ENCODE measurements at places on chromosomes 5 and 9.

GRCh38 chr5:40683305-40683704 lies 3.6 kb downstream of the PTGER4 start:
- DNase-seq: no peak

DNA sequence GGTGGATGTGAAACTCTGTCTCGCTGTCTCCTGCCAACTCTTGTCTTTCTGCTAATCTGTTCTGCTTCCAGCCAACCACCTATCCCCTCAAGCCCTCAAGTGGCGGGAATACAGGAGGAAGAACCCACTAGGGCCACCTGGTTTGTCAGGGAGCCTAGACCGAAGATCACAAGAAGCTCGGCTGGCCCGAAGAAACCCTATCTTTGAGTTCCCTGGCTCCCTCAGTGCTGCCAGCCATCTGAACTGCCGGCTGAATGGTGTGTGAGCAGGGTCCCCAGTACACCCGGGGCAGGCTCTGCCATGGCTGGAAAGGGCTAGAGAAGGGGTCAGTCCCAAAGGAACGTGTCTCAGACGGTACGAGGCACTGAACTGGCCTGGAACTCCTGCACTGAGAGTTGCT lies 49.2 kb upstream of the TESK1 start:
- no peak for DNase-seq

DNA sequence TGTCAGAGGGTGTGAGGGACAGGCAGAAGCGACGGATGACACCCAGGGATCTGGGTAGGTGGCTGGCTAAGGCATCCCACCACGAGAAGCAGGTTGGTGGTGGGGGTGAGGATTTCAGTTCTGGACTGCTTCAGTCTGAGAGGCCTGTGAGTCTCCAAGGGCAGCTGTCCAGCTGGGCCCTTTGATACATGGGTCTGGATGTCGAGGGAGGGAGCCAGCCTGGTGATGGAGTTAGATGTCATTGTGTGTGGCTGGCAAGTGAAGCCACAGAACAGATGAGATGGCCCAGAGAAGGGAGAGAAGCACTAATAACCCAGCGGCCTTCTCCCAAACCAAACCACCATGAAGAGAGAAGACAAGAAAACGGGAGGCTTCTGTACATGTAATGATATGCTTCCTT lies 11.1 kb downstream of the MED27 start:
- no peak for DNase-seq

- no peak for DNase-seq
Measured at GRCh38 chr5:72057816-72058215, 49.5 kb upstream of the MAP1B start.

DNA sequence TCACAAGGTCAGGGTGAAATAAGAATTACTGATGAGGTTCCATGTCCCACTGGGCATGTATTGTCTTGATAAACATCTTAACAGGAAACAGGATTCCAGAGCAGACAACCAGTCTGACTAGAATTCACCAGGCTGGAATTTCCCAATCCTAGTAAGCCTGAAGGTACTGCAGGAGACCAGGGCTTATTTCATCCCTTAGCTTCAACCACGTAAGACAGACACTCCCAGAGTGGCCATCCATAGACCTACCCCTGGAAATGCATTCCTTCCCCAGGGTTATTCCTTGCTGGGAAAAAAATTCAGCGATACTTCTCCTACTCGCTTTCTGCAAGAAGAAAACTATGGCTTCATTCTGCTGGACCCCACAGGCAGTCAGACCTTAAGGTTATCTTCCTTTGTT lies 785.4 kb downstream of the NR2F1-AS1 start:
- DNase-seq: no peak

DNA sequence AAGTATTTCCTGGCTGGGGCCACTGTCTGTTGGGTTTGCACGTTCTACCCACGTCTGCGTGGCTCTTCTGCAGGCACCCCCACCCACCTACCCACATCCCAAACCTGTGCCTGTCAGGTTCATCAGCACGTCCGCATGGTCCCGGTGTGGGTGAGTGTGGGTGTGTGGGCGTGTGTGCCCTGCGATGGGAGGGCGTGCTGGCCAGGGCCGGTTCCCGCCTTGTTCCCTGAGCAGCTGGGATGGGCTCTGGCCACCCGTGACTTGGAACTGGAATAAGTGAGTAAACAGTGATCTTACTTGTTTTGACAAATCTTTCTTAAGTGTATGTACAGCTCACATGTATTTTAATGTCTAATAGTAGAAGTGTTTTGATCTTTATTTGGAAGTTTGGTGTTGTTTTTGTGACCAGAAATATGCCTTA lies 20.4 kb downstream of the ERGIC1 start:
- no peak for DNase-seq

- no peak for DNase-seq
Measured at GRCh38 chr9:134688661-134689320, 47.2 kb downstream of the COL5A1 start.

GRCh38 chr5:78985725-78986223 lies 664 bp upstream of the ARSB start:
- DNase-seq: no peak

GRCh38 chr5:86885011-86885410 lies 267.3 kb downstream of the COX7C start:
- DNase-seq: no peak

GRCh38 chr9:3760031-3760430 lies 234.2 kb upstream of the RFX3 start:
- peak; percentile 36 for DNase-seq

- DNase-seq: no peak
Measured at GRCh38 chr5:61130289-61130688, 32.0 kb downstream of the SMIM15 start.

GRCh38 chr5:32255540-32255900 lies 57.2 kb downstream of the MTMR12 start:
- no peak for DNase-seq

- peak; percentile 18 for DNase-seq
Measured at GRCh38 chr5:91541696-91542095, 158.6 kb upstream of the ARRDC3 start.

- DNase-seq: no peak
Measured at GRCh38 chr5:60387051-60387440, 312.9 kb downstream of the DEPDC1B start.

DNA sequence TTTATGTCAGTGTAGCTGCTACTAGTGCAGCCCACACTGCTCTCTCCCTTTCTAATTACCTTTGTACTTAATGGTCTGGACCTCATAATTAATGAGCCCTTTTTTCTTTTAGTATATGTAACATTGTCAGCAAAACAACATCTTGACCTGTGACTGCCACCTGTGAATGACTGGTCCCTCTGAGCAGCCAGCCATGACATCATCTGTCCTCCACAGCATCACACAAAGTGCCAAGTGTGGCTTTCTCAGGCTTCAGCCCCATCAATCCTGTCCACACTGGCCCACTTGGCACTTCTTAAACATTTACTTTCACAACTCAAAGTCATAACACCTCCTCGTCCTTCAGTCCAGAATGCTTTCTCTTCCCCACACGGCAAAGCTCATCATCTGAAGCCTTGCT lies 104.7 kb downstream of the GPR21 start:
- no peak for DNase-seq

- DNase-seq: no peak
Measured at GRCh38 chr9:89484475-89485404, 13.2 kb downstream of the SEMA4D start.

DNA sequence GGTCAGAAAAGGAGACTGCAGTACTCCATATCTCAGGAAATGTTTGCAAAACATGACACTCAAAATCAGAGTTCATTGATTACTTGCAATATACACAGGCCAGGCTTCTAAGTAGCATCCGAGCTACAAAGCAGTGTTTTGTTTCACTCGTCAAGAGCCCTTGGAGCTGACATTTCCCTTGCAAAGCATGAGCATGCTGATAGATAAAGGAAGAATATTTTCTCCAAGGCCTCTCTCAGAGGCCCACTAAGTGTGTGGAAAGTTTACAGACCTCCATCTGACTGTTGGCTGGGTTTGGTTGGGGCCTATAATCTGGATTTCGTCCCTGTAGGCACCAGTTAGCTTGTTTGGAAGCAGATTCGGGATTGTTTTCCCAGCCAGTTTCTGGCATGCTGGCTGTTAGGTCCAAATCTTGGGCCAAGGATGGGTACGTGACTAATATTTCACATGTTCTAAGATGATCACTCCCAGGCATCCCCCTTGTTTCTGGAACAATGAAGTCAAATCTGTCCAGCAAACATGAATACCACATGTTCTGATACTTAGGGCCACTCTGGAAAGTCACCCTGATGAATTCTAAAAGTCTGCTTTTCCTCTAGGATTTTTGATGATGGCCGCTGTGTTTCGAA lies 161.3 kb downstream of the RFK start:
- DNase-seq: no peak

DNA sequence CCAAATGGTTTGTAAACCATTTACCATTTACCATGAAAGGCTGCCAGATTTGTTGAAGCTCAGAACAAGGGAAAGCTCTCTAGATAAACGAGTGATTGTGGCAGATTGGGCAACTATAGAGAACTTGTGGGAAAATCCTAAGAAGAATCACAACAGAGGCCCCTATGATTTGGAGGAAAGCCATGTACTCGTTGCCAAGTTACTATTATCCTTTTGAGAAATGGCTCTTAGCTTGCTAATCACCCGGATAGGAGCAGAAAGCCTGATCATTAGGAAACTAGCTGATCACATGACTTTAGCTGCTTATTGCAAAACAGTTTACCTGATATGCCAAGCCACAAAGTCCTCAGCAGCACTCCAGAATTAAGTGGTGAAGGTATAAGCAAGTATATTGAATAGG lies 23.5 kb upstream of the ATG10 start:
- DNase-seq: no peak

- no peak for DNase-seq
Measured at GRCh38 chr9:107685901-107686300, 196.3 kb upstream of the KLF4 start.

GRCh38 chr5:74446725-74447241 lies 193.7 kb downstream of the ENC1 start:
- DNase-seq: no peak

GRCh38 chr9:94286116-94286515 lies 27.0 kb downstream of the ZNF169 start:
- no peak for DNase-seq

DNA sequence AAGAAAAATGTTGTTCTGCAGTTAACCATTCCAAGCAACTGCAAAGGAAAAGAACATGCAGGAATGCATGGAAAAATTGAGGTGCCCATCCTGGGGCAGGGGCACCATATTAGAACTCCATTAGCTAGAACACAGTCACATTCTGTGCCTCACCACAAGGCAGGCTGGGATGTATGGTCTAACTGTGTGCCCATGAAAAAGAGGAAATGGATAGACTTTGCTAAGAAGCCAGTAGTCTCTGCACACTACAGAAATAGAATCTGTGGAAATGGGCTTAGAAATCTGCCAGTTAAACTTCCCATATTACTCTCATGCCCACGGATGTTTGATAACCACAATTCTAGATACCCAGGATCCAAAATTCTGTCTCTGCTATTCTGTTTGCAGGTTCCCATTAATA lies 423.8 kb upstream of the SMARCA2 start:
- DNase-seq: no peak

DNA sequence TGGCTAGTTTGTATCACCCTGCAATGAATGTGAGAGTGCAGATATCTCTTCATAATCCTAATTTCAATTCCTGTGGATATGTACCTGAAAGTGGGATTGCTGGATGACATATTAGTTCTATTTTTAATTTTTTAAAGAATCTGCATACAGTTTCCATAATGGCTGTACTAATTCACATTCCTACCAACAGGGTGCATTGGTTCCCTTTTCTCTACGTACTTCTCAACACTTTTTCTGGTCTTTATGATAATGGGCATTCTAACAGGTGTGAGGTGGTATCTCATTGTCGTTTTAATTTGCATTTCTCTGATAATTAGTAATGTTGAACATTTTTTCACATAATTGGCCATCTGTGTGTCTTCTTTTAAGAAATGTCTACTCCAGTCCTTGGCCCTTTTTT lies 927.5 kb downstream of the DTWD2 start:
- no peak for DNase-seq

DNA sequence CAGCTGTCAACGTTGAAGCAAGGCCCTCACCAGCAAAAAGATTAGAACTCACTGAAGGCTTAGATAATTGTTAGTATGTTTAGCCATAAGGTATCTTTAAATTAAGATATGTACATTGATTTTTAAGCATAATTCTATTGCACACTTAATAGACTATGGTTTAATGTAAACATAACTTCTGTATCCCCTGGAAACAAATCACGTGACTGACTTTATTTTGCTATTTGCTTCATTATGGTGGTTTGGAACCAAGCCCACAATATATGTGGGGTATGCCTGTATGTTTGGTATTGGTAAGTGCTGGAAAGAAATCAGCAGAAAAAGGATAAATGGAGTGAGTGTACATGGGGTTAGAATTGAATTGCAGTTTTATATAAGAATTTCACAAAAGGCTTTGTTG lies 111.9 kb downstream of the NMUR2 start:
- no peak for DNase-seq

DNA sequence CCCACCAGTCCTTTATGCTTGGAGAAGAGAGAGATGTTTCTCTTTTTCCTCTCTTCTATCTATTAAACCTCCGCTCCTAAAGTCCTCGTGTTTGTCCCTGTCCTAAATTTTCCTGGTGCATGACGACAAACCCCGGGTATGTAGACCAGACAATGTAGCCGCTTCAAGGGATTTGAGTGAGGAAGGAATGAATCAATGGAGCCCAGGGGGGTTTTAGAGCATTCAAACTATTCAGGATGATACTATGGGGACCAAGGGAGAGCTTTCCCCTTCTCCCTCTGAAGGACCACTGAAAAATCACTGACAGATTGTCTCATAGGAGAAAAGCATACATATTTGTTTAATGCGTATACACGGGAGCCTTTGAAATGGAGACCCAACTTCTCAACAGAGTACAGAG lies 18.4 kb downstream of the CEL start:
- DNase-seq: no peak

GRCh38 chr9:120935383-120935857 lies 8.8 kb upstream of the TRAF1 start:
- DNase-seq: peak; percentile 94

- DNase-seq: no peak
Measured at GRCh38 chr5:91770400-91770799, 387.3 kb upstream of the ARRDC3 start.
